Cortex of kidney (tissue), 1 donor: ENCODE measurements at places on chromosomes 5 and 9.

DNA sequence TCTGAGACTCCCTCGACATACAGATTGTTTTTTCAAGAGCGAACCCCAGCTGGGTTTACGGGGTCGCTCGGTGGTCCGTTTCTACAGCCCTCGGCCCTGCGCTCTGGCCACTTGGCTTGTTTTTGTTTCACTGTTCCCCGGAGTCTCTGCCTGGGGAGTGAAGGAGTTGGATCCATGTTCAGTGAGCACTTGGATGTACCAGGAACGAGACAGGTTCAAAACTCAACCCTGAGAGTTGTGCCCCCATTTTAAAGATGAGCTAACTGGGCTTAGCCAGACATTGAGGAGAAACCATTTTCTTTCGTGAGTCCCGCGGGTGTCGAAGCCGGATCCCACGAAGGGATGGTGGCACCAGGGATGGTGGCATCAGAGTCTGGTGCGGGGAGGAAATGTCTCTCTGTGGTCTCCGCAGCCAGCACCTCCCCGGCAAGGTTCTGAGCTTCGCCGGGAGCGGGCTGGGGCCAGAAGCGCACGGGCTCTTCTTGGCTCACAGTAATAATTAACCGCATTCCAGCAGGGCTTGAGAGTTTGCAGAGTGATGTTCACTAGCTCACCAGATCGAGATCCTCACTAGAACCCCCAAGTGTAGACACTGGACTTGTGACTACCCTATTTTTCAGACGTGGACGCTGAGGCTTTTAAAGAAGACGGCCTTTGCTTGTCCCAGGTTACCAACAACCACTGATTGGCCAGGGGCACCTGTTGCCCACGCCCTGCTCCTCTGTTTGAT, 1.0 kb downstream of the MSX2 start:
- DNase-seq = no peak

DNA sequence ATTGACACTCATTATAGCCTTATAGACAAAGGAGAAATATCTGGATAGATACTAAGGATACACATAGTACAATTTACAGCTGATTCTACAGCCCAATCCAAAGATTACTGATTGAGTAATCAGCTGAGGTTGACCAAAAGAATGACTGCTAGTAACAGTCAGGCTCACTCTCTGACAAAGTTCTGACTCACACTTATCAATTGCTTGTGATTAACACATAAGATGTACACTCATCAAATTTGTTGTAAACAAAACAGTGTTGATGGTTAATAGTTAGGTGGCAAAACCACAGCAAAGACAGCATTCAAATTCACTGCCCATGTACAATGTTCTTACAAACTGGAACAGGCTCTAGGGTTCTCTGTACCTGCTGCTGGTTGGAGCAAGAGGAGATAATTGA, 422.7 kb downstream of the TLE1 start:
- no peak for DNase-seq

DNA sequence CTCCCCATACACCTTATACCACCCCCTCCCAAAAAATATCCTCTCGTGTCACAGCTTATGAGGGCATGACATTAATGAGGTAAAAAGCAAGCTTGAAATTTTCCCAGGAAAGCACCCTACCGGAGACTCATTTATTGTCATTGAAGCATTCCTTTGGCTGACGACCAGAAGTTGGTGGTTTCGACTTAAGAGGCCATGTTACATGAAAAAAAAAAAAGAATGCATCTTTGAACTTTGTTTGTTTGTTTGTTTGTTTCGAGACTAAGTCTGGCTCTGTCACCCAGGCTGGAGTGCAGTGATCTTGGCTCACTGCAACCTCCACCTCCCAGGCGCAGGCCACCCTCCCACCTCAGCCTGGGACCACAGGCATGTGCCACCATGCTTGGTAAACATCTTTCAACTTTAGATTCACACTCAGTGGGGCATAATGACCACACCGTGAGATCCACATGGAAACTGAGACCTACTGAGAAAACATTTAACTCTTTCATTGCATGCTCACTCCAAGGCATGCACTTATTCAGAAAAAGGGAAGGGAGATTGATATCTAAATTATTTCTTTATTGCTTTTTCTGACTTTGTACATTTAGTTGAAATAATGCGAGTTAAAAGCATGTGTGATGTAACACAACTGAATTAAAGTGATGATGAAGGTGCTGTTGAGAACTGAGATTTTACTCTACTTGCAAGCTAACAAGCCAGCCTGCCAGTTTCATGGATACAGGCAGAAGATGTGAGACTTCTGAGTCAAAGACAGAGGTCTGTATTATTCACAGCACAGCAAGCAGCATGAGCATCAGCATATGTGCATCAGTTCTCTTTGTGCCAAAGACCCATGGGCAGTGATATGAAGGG, 5.1 kb upstream of the RAB14 start:
- DNase-seq = no peak

GRCh38 chr5:6660688-6661087, 27.4 kb downstream of the SRD5A1 start:
- no peak for DNase-seq

DNA sequence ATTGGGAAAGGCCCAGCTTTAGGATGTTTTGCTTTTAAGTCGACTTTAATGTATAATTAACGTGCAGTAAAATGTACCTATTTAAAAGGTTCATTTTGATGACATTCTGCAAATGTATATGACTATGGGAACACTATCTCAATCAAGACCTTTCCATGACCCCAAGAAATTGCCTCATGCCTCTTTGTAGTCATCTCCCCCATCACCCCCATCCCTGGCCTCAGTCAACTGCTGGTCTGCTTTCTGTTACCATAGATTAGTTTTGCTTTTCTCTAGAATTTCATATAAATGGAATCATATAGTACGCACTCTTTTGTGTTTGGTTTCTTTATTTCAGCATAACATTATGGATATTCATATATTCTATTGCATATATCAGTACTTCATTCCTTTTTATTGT, 80.7 kb upstream of the C9orf72 start:
- no peak for DNase-seq

DNA sequence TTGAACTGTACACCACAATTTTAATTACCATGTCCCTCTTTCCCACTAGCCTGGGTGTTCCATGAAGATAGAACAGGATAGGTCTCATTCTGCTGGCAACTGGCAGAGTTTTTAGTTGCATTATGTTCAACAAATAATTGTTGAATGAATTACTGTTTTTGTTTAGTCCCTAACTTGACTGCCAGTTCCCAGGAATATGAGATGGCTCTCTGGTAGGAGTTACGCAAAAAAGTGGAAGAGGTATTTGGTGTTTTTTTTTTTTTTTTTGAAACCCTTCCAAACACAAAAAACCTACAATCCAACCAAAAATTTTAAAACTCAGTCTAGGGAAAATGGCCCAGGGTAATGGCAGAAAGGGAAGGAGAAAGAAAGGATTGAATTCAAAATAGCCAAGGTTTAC, 153.6 kb downstream of the GNAQ start:
- DNase-seq = no peak

DNA sequence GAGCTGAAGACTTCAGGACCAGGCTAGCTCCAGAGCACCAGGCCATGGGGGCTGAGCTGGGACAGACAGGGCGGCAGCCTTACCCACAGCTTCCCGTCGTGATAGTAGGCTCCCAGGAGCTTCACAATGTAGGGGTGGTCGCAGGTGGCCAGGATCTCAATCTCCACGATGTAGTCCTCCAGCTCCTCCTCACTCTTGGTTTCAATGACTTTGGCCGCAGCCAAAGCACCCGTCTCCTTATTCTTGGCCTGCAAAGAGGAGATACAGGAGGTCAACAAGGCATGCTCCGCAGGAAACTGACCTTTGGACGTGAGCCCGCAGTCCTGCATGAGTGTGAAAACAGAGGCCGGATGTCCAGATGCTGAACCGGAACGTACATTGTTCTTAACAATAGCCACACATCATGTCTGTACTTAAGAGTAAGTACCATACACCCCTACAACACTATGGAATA, 31.5 kb downstream of the STK10 start:
- no peak for DNase-seq
